ENCODE measurements at places on chromosomes 16 and 17. TPM values are rescaled to one million over a fixed set of nuclear protein-coding genes. Genes with fewer than 3 reads are reported as not detected.

- H3K4me1 ChIP-seq = no peaks in the 10 kb centered on the region
- DNase-seq = no peak
- H3K4me3 ChIP-seq = no peak overlapping the region
Measured at GRCh38 chr17:31236712-31237111, 60.3 kb downstream of the OMG start.

GRCh38 chr16:77385481-77385880, 49.4 kb downstream of the ADAMTS18 start:
- no peaks in the 10 kb centered on the region for H3K4me1 ChIP-seq
- H3K27ac ChIP-seq = no peak overlapping the region
- H3K36me3 ChIP-seq = no peaks in the 10 kb centered on the region
- no peak overlapping the region for H3K4me3 ChIP-seq
- no peaks in the 10 kb centered on the region for H3K27me3 ChIP-seq

KRT33B gene
- not detected for total RNA-seq

PRPSAP1 gene
- total RNA-seq = 28.0 TPM

DNA sequence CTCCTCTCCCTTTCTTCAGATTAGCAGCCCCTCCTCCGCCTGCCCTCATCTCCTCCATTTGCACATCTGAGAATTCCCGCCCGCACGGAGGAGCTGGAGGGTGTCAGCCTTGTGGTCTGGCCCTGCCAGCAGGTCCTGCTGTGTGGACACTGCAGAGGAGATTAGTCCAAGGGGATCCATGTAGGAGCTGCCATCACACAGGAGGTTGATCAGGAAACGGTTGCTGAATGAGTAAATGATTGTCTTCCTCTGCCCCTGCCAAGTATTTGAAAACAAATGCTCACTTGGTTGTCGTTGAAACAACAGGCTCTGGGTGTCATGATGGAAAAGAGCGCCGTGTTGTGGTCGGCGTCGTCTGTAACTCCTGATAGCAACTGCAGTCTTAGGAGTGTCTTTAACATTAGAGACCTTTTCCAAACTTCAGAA, 63.8 kb upstream of the CHMP6 start:
- H3K27me3 ChIP-seq = no peaks in the 10 kb centered on the region
- peaks cover 64% of the 10 kb centered on the region for H3K36me3 ChIP-seq
- H3K4me1 ChIP-seq = no peaks in the 10 kb centered on the region
- no peak overlapping the region for H3K27ac ChIP-seq

DNA sequence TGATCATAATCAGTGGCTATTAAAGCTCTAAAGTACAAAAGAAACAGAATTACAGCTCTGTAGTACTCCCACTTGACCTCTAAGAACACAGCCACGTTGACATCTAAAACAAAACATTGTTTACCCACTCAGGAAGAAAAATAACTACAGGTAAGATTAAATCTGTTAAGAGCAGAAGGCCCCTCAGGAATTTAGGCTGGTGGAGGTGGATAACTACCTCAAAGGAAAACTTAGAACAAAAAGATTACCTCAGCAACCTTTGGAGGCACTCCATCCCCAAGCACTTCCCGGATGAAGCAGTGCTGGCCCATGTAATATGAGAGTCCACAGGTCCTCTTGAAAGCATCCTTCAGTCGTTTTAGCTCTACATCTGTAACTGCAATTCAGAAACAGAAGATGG, 46.7 kb downstream of the USP32 start:
- no peak overlapping the region for H3K27ac ChIP-seq
- no peak overlapping the region for H3K4me3 ChIP-seq
- H3K4me1 ChIP-seq = no peaks in the 10 kb centered on the region
- no peak for DNase-seq
- peaks cover 8% of the 10 kb centered on the region for H3K36me3 ChIP-seq
- H3K27me3 ChIP-seq = no peaks in the 10 kb centered on the region

PLLP gene
- total RNA-seq = 1.9 TPM

SLC5A11 gene
- not detected for total RNA-seq

- DNase-seq = no peak
- H3K27me3 ChIP-seq = peaks cover 5% of the 10 kb centered on the region
- H3K4me1 ChIP-seq = no peaks in the 10 kb centered on the region
- no peak overlapping the region for H3K4me3 ChIP-seq
- no peak overlapping the region for H3K27ac ChIP-seq
Measured at GRCh38 chr16:10296956-10297340, 88.9 kb upstream of the ATF7IP2 start.

DNA sequence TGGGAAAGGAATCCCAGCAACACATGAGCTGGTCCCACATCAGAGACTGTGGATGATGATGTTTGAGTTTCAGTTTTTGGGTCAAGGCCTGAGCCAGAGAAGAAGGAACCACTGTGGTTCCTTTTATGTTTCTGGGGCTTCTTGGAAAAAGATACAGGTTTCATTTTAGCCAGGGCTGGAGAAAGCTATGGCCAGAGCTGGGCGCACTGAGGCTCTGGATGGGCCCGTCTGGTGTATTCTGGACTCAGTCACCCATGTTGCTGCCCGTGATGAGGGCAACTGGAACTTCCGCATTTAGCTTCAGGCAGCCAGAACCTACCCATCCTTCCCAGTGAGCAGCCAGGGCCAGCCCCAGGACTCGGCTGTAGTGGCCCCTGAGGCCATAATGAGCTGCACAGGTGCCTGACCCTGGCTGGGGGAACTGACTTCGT, 15.0 kb upstream of the PITPNA start:
- H3K4me3 ChIP-seq = no peak overlapping the region
- no peak for DNase-seq
- H3K27ac ChIP-seq = peak overlapping the region; percentile 70
- no peaks in the 10 kb centered on the region for H3K27me3 ChIP-seq
- H3K4me1 ChIP-seq = peaks cover 46% of the 10 kb centered on the region

KRTAP16-1 gene
- total RNA-seq = not detected

MYH3 gene
- total RNA-seq = 0.23 TPM

- H3K27ac ChIP-seq = peak overlapping the region; percentile 93
- DNase-seq = peak; percentile 82
- H3K4me1 ChIP-seq = peaks cover 74% of the 10 kb centered on the region
Measured at GRCh38 chr17:19384723-19385391, 2.1 kb downstream of the MFAP4 start.

GRCh38 chr17:72466199-72466598, 345.4 kb downstream of the SOX9 start:
- DNase-seq = no peak
- H3K4me3 ChIP-seq = no peak overlapping the region
- H3K4me1 ChIP-seq = no peaks in the 10 kb centered on the region
- no peaks in the 10 kb centered on the region for H3K36me3 ChIP-seq

CEP131 gene
- 6.6 TPM for total RNA-seq

DNA sequence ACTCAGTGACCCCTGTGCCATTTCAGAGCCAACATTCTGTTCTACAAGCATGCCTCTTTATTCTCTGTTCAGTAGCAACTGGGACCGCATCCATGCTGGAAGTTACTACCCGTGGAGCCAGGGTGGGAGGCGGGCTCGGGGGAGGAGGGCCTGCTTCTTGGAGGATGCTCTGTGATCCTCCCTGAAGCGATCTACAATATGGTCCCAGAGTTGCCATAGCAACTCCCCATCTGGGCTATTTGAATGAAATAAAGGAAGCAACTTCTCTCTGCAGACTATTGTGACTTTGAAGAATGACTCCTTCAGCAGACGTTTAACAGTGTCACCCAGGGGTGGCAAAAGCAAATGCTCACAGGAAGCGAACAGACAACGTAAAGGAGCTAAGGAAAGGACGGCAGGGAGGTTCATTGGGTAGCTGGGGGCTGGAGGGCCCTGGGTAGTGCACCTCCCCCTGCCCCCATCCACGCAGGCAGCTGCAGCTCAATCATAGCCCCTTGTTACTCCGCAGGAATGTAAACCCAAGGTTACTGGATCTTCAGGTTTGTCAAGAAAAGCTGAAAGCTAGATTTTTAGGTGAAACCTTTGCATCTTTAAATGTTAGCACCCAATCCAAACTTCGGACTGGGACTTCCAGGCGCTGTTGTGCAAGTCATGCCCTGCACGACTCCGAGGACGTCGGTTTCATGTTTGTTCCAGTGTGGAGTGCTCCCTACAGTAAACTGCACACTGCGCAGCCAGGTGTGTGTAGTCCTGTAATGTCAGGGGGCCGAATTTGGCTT, 51.1 kb upstream of the MEAK7 start:
- H3K4me1 ChIP-seq = no peaks in the 10 kb centered on the region
- peaks cover 13% of the 10 kb centered on the region for H3K27me3 ChIP-seq
- H3K27ac ChIP-seq = no peak overlapping the region
- no peak for DNase-seq
- no peaks in the 10 kb centered on the region for H3K36me3 ChIP-seq

DNA sequence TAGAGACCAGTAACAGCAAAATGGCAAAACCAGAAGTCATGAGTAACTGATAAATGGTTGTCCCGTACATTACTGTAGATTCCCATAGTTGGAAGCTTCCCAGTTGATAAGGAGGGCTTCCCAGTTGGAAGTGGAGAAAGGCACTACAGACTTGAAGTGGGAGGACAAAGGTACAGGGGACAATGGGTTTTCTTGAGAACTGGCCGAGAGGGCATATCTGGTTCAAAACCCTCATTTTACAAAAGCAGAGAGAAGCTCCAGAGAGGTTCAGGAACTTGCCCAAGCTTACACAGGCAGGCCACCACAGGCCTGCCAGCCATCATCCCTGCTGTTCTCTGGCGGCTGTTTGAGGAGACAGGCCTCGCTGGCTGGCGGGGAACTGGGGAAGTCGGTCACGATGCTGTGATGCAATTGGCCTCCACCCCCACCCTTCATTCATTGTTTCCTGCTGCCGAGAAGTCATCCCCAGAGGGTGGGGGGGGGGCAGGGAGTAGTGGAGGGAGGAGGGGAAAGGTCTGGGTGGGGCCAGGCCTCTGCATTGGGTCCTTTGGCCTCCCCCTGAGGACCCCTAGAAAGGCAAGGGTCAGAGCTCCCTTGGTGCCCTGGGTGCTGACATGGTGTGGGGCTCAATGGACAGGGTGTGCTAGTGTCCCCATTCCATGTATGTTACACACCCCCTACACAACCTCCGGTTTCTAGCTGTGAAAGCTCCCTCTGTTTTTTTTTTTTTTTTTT, 3.0 kb downstream of the UBALD2 start:
- peaks cover 79% of the 10 kb centered on the region for H3K4me1 ChIP-seq
- no peaks in the 10 kb centered on the region for H3K36me3 ChIP-seq
- H3K27ac ChIP-seq = peak overlapping the region; percentile 92
- peak overlapping the region; percentile 95 for H3K4me3 ChIP-seq

CCDC92B gene
- total RNA-seq = 0.23 TPM

DNA sequence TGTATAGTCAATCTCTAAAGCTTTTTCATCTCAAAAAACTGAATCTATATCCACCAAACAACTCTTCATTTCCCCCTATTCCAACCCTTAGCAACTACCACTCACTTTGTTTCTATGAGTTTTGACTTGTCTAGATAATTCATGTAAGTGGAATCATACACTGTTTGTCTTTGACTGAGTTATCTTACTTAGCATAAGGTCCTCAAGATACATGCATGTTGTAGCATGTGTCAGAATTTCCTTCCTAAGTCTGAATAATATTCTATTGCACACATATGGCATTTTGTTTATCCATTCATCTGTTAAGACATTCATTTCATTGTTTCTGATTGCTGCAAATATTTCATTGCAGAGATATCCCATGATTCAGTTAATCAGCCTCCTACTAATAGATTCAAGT, 72.2 kb downstream of the SSH2 start:
- no peaks in the 10 kb centered on the region for H3K4me1 ChIP-seq
- no peak overlapping the region for H3K27ac ChIP-seq
- no peaks in the 10 kb centered on the region for H3K36me3 ChIP-seq
- no peak for DNase-seq
- no peak overlapping the region for H3K4me3 ChIP-seq
